ENCODE measurements at places on chromosomes 5 and 9.
A peak's percentile ranks its signal among the peaks of the same experiment; 100 is the strongest.

DNA sequence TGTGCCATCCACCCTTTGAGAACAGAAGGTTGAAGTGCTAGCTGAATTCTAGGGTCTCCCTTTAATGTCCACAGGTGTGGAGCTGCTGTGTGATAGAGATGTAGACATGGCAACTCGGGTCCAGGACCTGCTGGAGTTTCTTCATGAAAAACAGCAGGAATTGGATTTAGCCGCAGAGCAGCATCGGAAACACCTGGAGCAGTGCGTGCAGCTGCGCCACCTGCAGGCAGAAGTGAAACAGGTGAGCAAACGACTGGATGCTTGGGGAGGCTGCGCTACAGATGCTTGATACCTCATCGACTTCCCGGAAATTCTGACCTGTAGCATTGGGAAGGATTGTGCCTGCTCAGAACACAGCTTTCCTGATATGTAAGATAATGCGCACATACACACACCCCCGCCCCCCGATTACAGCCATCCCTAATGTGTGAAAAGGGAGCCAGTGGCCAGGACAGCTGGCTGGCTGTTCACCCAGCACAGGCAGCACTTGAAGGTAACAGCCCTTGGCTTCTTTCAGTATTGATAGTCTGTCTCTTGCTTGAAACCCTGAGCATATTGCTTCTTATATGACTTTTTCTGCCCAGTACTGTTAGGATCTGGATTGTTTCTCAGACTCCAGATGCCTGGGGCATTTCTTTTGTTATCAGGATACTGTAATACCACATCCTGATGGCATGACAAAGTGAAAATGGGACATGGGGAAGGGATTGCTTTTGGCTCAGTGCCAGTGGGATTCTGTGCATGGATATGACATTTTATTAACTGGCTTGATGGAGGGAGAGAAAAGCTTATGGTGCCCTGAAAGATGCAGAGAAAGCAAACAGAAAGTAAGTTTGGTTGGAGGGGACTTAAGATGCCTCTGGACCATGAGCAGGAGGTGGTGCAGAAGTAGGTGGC, 216.8 kb upstream of the OTULINL start:
- DNase-seq, result no peak

GRCh38 chr5:124536333-124536732, 210.1 kb downstream of the ZNF608 start:
- DNase-seq, result no peak

- DNase-seq, result peak; percentile 84
These were observed at the start of gene CDK9 for GRCh38 chr9:127785933-127786772. TSS of gene CDK9 (plus strand) at chr9:127786034. CDS start at chr9:127786149, 115 bp downstream.

DNA sequence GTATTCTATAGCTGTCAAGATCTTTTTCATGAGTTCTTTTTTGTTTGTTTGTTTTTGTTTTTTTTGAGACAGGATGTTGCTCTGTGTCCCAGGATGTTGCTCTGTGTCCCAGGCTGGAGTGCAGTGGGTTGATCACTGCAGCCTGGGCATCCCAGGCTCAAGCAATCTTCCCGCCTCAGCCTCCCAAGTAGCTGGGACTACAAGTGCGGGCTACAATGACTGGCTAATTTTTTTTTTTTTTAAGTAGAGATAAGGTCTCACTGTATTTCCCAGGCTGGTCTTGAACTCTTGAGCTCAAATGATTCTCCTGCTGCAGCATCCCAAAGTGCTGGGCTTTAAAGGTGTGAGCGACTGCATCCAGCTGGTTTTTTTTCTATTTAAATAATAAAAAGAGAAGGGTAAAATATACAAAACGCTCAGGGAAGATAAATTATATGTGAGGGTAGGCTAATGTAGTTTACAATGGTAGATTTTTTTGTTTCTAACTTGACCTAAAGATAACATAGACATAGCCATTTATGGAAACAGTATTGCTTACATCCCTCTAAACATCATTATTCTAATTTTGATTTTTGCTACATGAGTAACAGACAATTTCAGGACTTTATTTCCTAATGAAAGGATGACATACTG, 21.9 kb downstream of the ERBIN start:
- no peak for DNase-seq

DNA sequence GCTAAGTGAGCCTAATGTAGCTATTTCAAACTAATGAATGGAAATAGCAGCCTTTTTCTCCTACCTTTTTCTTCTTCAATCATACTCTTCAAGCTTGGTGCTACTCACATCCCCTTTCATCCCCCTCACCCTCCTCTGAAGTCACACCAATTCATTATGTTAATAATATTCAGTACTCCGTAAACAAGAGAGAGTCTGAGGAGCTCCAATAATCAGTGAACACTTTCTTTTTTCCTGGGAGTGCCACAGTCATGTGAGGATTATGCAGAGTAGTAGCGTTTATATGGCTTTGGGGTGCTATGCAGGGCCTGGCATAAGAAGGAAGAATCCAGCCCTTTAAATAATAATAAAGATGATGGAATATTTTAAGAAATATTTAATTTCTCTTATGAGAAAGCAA, 354.3 kb upstream of the CTNND2 start:
- no peak for DNase-seq

GRCh38 chr9:79668956-79669355, 97.2 kb downstream of the TLE4 start:
- no peak for DNase-seq

- DNase-seq, result no peak
These were observed 41.2 kb upstream of the RIOK2 start for GRCh38 chr5:97224112-97224750.

DNA sequence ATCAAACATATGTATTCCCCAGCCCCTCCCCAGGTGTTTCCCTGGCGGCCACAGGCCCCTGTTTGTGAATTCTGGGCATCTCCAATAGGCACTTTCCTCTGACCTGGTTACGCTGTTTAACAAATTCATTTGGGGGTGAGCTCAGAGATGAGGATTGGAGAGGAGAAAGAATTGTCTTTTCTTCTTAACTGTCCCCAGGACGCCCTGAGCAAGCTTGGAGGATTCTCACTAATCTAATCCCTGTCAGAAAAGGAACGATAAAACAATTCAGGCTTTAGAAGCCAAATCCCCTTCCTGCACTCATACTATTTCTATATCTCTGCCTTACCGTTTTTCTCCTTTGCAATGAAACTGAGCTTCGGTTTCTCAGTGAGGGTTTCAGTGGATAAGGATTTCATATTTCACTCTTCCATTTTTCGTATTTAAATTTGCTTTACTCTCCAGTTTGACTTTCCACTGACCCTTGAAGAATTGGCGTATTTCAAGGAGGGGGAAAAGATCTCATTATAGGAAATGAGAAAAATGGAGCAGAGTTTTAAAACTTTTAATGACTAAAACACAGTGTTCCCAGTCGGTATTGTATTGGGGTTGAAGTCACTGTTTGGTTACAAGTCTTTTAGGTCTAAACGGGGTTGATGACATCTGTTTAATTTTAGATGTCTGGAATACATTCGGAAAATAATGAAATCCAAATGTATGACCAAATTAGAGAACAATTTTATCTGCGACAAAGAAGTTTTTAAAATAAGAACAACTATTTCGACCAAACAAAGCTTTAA, 180.1 kb downstream of the MACROH2A1 start:
- no peak for DNase-seq

DNA sequence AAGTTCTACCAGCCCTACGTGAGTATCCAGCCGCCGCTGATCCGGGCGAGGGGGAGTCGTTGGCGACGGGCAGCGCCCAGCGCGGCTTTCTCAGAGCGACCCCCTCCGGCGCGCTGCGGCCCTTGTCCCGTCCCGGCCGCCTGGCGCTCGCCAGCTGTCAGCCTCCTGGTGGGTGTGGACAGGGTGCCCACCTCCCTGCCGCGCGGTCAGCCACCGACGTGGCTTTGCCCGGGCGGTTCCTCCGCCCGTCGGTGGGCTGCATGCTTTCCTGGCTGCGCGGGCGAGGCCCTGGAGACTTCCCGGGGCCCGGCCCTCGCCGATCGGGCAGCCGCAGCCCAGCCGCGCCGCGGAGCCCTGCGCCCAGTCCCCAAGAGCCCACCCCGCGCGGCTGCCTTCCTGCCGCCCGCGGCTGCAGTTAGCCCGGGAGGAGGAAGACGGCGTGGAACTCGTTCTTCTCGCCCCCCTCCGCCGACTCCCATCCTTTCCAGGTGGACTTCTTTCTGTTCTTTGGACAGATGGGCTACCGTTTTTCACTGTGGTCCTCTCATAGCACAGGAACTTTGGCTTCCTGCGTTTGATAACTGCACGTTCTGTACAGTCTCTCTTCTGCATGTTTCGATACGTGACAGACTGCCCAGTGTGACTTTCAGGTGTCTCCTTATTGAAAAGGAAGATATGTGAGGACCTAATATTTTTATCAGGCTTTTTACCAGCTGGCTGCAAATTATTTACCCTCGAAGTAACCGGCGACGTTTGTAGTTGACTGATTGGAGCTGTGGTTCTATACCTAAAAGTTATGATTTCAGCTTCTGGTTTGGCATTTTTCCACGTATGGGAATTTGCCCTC, 577 bp downstream of the AP3S1 start:
- no peak for DNase-seq

DNA sequence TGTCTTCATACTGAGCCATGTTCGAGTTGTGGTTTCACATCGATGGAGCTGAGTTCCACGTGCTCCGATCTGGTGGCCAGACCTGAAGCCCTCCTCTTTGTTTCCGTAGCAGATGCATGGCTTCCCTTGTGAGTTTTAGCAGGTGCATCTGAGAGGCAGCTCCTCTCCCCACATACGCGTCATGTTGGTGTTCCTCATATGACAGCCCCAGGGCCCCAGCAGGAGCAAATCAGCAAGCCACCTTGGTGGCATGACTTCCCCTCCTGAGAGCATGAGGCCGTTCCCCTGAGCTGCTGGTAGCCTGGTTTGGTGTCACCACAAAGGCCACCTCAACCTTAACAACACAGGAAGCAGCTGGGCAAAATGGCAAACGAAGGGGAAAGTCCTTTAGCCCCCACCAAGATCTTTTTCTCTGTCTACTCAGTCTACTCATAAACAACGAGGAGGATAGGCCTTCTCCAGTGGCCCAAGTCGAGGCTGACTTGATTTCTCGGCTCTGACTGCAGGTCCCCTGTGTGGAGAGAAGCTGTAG, 5.9 kb downstream of the CYFIP2 start:
- DNase-seq, result peak; percentile 96

DNA sequence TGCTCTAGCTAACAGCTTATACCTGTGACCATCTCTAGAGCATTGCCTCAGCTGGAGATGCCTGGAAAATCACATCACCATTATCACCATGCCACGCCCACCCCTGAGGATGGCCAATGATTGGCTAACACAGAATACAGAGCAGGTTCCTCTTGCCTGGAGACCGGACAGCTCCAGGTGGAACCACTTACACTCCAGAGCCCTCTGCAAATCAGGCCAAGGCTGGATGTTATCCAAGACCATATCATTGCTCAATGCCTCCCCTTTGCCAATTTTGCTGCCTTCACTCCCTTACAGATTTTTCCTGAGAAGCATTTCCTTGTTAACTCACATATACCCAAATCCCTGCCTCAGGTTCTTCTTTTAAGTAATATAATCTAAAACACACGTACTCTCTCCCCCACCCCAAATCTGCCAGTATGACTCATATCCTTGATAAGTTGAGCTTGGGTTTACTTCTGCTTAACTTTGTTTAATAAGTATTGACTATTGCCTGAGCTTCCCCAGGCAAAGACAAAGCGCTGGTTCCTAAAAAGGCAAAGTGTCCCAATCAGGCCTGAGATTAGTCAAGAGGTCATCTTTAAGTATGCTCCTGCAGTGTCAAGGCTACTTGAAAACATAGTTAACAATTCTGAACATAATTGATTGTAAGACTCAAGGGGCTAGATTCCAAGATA, 309.6 kb downstream of the EPB41L4A start:
- no peak for DNase-seq

DNA sequence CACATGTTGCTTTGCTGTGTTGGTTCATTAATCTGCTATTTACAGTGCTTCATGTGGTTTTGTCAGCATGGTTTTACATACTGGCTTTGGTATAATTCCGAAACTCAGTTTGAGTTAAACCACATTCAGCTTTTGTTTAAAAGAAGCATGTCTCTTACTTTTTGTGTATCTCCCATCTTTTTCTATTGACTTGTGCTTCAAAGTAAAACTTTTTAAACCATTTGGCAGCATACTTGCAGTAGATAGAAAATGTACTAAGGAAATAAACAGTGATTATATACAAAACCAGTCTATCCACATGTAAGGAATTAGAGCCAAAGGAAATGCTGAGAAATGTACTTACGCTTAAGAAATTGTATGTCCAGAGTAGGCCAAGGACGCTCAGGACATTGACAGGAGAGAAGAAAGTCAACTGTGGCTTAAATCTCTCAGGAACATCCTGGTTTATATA, 286.9 kb downstream of the ARHGEF28 start:
- no peak for DNase-seq

GRCh38 chr9:75657015-75657414, 233.5 kb upstream of the PCSK5 start:
- no peak for DNase-seq

GRCh38 chr9:14538526-14538925, 154.7 kb downstream of the ZDHHC21 start:
- no peak for DNase-seq

DNA sequence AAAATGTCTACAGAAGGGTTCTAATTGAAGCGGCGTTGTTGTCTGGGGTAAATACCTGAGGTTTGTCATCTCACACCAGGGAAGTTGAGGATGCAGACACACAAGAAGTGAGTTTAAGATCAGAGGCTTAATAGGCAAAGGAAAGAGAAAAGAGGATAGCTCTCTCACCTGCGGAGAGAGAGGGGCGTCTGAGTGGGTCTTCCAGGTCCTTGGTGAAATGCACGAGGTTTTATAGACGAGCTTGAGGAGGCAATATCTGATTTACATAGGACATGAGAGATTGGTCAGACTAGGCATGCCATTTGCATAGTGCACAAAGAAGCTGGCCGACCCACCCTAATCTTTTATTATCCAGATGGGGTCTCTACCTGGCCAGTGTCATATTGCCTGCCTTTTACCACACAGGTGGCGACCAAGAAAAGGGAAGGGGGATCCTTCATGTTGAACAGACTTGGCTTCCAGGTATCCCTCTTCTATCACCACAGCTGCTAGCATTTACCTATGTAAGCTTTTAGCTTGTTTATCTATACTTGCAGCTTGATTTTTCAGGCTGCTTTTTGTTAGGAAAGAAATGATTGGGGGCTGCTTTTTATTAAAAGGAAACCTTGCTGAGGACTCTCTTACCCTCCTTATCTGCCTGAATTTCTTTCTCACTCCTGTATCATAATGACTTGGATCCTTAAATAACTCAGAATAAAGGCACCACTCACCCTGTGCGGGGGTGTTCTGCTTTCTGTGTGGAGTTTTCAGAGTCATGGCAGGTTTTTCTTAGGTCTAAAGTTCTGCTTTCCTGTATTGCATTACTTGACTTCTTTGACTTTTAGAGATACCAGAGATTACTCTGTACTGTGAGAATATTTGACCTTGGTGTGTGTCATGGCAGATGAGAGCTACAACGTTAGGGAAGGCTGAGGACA, 9.4 kb upstream of the GLT6D1 start:
- DNase-seq, result no peak

GRCh38 chr9:27276193-27277030, 20.5 kb downstream of the EQTN start:
- no peak for DNase-seq

DNA sequence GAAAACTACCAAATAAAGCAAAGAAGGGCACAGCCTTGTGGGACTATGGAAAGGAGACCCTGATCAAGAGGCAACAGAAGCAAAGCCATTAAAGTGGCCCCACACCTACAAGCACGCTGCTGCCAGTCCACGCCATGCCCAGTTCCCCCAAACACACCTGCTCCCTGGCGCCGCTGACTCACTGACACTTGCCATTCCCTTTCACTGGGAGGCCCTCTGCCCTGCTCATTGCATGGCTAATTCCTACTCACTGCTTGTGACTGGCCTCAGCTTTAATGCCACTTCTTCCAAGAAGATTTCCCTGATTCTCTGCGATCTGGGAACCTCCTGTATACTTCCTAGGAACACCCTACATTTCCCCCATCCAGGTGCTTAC, 71.2 kb upstream of the TAF1L start:
- no peak for DNase-seq
